ENCODE measurements at places on chromosomes 2 and 18.

DNA sequence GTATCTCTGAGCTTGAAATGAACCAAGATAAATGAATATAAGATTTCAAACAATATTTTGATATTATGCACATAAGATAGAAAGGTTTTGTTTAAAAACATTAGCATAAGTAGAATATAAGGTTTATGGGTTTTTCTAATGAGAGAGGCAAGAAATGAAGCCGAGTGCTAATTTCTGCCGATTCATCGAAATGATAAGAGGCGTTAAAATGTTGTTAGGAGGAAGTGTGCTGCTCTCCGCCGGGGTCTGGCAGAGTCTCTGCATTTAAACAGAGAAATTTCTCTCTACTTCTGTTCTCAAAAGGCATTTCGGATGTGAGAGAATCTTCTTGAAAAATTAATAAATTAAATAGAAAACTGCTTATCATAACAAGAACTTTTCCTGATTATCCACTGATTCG, 83.6 kb downstream of the MRPS9 start:
- no peak for DNase-seq

DNA sequence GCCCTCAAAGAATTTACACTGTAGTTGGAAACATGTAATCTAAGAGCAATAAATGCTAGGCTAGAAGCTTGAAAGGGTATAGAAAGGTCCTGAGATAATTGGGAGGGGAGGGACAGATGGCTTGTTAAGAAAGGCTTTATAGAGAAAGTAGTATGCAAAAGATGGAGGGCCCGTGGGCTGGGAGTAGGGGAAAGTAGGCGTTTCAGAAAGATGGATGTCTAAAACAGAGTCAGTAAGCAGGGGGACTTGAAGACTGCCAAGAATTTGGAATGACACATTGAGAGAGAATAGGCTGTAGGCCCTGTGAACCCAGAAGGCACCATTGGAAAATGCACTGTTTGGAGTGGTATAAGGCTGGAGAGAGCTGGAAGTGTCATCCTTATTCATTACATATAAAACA, 822 bp downstream of the PSMG2 start:
- DNase-seq = no peak

DNA sequence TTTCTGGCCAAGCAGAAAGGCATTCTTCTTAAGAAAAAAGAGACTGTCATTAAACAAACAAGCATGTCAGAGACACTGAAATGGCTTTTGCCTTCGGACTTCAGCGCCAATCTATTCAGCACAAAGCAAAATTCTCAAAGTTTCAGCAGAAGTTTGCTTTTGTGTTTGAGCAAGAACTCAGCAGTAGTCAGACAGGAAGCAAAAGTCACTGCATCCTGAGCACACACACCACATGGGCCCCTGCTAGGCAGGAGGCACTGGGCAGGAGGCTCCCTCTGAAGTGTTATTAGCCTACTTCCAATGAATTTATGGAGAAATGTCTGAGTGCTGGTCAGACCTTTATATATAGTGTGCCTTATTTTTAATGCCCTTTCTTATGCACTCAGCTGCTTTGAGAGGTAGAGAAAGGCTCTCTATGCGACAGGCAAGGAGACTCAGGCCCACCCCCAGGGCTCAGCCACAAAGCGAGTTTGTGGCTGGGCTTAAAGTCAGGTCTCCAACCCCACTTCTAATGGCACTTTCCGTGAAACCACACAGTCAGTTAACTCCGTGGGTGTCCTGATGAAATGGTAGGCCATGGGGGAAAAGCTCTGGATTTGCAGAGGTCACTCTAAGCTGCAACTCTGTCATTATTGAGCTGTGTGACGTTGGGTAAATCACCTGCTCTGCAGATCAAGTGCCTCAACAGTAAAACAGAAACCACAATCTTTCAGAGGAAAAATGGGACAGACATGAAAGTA, 161.0 kb upstream of the TMEM200C start:
- no peak for DNase-seq

DNA sequence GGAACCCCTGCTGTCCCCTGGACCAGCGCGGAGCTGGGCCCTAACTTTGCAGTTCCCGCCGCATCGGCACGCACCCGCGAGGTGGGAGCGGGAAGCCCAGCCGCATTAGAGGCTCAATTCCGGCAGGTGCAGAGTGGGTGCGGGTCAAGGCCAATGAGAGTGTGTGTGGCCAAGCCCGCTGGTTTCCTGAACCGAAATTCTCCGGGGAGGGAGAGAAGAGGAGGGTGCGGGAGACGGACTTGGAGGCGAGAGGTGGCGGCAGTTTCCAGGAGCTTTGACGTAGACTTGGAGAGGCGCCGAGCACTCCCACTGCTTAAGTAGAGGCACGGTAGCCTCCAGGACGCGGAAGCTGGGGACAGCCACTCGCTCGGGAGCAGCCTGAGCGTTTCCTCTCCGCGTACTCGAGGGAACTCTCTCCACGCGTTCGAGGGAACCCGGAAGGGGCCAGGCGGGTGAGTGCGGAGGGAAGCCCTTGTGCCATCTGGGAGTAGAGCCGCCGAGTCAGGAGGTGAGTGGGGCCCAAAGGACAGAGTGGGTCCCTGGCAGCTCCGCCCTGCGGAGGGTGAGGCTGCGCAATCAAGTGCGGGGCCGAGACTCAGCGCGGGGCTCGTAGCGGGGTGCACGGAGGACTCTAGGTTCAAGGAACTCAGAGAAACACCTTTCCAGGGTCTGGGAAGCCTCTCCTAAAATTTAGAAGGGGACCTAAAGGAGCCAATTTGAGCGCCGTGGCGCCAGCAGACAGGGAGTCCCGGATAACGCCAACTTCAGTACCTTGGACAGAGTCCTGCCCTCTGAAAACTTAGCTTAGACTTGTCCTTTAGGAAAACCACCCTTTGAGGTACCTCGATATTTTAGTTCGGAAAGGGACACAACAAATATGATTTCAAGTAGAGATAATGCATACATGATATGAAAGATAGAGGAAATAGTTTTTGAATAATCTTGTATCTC, at the start of gene FAM237A:
Gene FAM237A, plus strand, starts transcription at position 413 of the 951 bp plus-strand sequence. CDS start 1,750 bp downstream, outside the sequence.
- no peak for DNase-seq

DNA sequence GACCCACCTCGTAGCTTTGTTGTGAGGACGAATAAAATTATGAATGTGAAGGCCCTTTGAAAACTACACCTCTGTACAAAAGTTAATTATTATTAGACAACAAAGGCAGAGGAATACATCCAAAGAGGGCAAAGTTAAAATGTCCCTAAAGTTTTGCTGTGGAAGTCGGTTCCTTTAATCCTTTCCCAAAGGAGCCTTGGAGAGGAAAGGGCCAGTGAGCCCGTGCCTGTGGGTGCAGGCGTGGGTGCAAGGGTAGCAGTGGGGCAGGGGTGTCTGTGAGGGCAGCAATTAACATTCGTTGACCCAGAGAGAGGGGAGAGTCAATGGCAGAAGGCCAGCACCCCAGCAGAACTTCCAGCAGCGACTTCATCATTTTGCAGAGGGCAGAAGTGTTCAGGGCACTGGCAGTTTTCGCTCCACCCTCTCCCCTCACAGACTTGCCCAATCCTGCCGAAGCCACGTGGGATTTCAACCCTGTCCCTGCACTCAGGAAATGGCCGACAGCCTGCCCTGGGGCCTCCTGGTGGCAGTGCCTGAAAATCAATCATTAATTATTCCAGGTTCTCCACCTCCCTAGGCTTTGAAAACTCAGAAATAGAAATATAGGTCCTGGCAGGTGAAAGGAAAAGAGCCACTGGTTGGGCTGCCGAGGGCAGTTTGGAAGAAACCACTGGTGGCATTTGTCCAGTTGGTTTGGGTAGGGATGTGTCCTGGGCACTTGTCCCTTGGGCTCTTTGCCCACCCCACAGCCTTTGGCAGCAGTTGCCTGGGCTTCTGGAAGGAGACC, 4.2 kb upstream of the PAX8 start:
- no peak for DNase-seq

Measured in T-cell (primary cell).